Breast epithelium (tissue), 4 donors: ENCODE measurements at places on chromosomes 12 and 14. TPM values are rescaled to one million over a fixed set of nuclear protein-coding genes. Genes with fewer than 3 reads are reported as not detected.
A peak's percentile ranks its signal among the peaks of the same experiment; 100 is the strongest.

The KITLG gene
- 26.5 TPM for total RNA-seq

The FAM90A1 gene
- not detected for total RNA-seq

The PTCSC3 gene
- not detected for total RNA-seq

DNA sequence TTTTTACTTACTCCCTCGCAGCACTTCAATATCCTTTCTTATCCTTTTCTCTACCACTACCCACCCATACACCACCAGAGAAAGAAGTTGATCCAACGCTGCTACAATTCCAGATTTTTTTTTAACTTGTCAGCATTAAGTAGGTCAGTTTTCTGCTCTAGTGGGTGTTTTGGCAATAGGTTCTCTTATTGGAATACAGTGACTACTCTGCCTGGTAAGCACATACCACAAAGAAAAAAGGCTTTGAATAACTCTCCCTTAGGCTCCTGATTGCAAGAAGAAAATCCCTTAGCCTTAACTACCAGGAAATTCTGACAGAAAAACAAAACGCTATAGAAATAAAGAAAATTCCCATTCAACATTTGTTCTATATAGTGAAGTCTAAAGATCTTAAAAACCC lies 72.0 kb downstream of the NUMB start:
- DNase-seq, result no peak

GRCh38 chr14:51848120-51848519 lies 12.3 kb upstream of the GNG2 start:
- no peak for DNase-seq

- DNase-seq, result no peak
Measured at GRCh38 chr12:77299001-77299400, 233.6 kb upstream of the E2F7 start.

DNA sequence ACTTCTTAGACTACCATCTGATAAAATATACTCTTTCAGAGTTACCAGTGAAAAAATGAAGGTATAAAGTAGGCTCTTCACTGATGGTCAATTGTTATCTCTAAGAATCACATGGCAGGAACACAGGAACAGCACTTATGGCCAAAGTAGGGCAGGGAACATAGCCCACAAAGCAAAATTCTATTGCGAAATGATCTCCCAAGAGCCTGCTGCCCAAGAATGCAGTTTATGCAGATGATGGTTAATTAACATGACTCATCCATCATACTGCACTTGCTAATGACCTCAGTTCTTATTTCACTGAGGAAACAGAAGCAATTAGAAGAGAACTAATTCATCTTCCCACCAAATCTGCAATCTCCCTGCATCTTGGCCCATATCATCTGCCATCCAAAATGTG lies 133.8 kb downstream of the SLC2A13 start:
- DNase-seq, result no peak

DNA sequence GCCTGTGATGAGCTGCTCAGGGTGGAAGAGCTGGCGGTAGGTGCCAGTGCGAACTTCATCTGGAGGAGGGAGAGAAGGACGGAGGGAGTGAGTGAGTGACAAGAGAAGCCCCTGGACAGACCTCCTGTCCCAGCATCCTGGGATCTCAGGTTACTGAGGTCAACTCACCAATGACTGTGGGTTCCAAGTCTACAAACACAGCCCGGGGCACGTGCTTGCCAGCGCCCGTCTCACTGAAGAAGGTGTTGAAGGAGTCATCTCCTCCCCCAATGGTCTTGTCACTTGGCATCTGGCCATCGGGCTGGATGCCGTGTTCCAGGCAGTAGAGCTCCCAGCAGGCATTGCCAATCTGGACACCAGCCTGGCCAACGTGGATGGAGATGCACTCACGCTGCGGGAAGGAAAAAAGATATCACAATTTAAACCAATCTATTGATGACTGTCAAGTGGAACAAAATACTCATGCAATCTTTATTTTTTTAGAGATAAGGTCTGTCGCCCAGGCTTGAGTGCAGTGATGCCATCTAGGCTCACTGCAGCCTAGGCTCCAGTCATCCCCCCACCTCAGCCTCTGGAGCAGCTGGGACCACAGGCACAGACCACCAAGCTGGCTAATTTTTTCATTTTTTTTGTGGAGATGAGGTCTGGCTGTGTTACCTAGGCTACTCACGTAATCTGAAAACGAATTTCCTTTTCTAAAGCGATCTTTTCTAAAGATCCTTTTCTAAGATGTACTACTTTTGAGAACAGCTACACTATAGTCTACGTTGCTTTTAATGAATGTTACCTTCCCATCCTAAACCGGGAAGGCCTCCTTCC lies 1.7 kb downstream of the TUBA1B start:
- DNase-seq, result no peak

DNA sequence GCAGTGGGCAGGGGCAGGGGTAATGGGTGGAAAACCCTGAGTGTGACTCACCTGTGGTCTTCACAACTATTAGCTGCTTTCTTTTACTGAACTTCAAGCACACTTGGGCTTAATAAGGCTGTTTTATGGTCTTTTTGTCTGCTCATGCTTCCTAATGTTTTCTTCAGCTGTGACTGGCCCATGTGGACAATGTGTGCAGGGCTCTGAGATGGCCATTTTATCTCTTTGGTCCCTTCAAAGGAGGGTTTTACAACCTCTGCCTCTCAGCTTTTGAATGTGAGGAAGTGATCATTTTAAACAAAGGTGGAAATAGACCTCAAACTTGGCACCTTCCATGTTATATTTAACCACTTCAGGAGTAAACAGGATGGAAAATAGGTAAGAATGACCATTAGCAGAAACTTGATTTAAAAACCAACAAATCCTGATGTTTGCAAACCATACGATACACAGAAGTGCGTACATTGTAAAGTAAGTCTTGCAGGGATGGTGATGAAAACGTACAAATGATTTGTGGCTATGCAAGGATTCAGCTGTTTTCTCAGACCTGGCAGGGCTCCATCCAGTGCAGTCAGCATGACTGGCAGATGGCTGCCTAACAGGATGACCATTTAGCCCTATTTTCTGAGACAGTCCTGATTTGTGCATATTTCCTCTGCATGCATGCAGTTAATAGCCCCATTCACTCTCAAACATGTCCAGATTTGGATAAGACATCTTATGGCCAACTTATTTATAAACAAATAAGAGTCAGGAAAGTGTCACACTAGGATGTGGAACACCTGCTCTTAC lies 103.2 kb downstream of the SLC38A4 start:
- no peak for DNase-seq

- DNase-seq, result no peak
Measured at GRCh38 chr12:83958997-83959396, 953.6 kb downstream of the SLC6A15 start.

DNA sequence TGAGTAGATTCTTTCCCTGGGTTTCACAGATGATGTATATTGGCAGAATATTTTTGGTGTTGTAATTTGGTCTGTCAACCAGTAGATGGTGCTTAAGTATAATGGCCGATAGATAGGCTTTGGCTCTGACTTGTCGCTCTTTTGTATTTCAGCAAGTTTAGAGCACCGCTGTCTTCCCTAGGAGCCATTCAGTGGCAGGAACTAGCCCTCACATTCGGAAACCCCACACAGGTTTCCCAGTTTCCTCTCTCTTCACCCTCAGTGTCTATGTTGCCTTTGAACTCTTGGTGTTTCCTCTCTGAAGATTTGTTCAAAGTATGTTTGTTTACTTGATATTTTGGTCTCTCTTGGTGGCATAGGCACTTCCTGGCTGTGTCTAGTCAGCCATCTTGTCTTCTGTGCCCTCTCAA lies 102.2 kb downstream of the GPHN start:
- DNase-seq, result no peak

GRCh38 chr12:68469113-68469512 lies 137.0 kb upstream of the MDM1 start:
- no peak for DNase-seq

DNA sequence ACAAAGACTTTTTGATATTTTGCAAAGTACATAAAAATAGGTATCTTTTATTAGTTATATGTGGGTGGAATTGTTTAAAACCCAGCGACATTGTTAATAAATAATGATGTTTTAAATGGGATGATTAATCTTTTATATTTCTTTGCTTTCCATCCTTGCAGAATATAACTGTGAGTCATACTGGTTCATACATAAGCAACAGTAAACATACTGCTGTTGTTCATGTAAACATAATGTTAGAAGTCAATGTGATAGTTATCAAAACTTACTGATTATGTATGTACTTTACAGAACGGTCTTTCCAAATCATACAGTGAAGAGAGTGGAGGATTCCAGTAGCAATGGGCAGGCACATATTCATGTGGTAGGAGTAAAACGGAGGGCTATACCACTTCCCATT lies 119.8 kb downstream of the ARID2 start:
- no peak for DNase-seq

- no peak for DNase-seq
Measured at GRCh38 chr14:99603471-99604277, at the start of gene CCDC85C. CCDC85C (minus strand) TSS chr14:99604207; CDS start chr14:99603959, 248 bp downstream.

- no peak for DNase-seq
Measured at GRCh38 chr12:85883763-85884162, 9.7 kb downstream of the NTS start.

- no peak for DNase-seq
Measured at GRCh38 chr14:102872020-102872419, 50.4 kb upstream of the AMN start.

DNA sequence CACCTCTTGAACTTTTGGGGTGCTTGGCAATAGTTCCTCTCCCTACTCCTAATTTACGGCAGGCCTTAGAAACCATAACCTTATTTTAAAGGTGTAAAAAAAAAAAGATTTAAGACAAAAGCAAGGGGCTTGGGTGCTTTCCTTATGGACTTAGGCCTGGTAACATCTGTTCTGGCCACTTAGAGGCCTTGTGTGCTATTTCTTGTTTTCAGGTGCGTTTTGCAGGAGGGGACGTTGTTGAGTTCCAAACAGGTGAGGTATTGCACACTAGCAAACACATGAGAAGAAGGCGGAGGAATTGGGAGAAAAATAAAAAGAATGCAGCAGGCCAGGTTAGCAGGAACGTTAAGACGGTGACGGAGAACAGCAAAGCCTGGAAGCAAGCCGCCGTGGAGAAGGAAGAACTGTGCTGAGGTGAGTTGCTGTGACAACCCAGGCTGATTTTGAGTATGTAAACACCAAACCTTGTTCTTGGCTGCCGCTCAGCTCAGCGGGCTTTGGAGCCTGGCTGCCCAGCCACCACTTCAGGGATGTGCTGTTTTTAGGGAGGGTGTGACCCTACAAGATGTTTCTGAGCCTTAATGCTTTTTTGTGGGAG lies 17.3 kb downstream of the EMG1 start:
- DNase-seq, result peak; percentile 83

- no peak for DNase-seq
Measured at GRCh38 chr14:33709283-33709682, 241.6 kb downstream of the EGLN3 start.

- no peak for DNase-seq
Measured at GRCh38 chr12:21697904-21698630, 40.4 kb upstream of the LDHB start.

DNA sequence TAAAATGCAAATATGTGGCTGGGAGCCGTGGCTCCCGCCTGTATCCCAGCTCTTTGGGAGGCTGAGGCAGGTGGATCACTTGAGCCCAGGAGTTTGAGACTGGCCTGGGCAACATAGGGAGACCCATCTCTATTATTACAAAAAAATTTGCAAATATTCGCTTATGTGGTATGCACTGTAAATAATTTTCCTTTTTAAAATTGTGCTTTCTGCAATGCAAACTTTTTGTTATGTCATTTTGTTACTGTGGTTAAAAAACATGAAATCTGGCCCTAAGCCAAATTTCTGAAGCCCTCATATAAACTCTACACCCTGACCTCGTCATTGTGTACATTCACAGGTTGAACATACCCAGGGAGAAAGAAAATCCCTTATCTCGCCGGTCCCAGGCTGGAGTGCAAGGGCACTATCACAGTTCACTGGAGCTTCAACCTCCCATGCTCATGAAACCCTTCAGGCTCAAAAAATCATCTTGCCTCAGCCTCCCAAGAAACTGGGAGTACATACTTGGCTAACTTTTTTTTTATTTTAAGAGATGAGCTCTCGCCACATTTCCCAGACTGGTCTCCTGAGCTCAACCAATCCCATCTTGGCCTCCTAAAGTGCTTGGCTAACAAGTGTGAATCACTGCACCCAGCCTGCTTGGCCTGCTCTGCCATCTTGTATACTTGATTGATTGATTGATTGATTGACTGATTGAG lies 24.7 kb downstream of the TRAPPC6B start:
- no peak for DNase-seq

GRCh38 chr14:69620211-69620611 lies 8.8 kb downstream of the SUSD6 start:
- no peak for DNase-seq

DNA sequence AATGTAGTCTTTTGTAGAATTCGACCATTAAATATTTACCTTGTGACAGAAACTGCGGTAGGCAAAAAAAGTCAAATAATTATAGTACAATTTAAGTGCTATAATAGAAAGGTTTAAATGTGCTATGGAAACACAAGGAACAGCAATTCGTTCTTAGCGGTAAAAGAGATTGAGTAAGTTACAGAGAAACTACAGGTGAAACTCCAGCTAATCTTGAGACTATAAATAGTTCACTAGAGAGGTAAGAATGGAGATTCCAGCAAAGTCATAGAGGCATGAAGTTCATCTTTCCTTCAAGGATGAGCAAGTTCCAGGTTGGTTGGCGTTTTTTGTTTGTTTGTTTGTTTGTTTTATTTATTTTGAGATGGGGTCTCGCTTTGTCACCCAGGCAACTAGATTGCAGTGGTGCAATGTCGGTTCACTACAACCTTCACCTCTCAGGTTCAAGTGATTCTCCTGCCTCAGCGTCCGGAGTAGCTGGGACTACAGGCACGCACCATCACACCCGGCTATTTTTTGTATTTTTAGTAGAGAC lies 878 bp upstream of the R3HDM2 start:
- DNase-seq, result no peak

DNA sequence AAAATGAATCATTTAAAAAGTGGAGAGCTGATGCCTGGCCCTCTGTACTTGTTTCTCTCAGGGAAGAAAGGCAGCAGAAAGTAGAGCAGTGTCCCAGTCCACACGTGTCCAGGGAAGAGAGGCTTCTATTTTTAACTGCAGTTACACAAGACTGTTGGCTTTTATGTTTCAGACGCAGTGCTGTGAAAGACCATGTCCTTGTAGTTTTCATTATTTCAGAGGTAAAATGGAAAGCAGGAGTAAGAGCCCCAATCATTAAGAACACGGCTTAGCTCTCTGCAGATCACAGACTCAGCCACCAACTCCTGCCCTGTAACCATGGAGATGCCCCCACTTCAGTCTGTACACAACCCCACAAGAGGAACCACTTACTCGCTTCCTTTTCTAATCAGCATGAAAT lies 336.3 kb downstream of the DAD1 start:
- DNase-seq, result no peak

DNA sequence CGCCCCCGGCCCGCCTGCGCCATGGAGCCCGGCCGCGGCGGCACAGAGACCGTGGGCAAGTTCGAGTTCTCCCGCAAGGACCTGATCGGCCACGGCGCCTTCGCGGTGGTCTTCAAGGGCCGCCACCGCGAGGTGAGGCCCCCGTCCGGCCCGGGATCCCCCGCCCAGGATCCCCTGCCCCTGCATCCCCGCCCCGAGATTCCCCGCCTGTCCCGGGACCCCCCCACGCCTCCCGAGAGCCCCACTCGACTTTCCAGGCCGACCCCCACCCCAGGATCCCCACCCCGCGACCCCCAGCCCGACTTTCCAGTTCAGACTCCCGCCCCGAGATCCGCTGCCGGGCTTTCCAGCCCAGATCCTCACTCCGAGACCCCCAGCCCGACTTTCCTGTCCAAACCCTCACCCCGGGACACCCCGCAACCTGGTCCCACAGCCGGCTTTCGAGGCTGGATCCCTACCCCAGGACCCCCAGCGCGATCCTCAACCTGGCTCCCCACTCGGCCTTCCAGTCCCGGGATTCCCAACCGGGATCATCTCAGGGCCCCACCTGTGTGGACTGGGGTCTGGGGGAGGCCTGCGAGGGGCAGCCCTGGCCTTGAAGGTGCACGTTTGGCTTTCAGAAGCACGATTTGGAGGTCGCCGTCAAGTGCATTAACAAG lies 688 bp downstream of the ULK1 start:
- DNase-seq, result no peak
